ENCODE measurements at places on chromosomes 5 and 9.

DNA sequence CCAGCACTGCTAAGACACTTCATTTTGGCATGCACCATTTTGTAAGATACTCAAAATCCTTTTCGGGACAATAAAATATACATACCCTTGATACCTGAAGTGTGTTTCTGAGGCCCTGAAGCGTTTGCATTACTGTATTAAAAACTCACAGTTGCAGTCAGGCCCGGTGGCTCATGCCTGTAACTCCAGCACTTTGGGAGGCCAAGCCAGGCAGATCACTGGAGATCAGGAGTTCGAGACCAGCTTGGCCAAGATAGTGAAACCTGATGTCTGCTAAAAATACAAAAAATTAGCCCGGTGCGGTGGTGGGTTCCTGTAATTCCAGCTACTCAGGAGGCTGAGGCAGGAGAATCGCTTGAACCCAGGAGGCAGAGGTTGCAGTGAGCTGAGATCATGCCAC, 2.5 kb upstream of the EIF4EBP3 start:
- DNase-seq, result no peak

DNA sequence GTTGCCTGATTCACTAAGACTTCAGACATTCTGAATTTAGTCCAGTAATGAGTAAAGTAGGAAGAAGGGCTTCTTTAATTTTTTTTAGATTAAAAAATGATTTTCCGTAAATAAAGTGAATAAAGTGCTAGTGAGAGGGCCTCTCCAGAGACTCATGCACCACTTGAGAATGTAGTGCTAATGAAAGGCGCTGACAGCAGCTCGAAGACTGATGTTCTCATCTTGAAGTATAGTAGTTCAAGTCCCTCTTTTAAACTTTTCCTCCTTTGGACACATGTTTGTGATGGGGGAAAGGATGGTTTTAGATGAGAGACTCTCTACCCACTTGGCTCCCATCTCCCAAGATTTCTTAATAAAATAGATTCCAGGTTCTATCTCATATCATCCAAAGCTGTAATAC, 48.5 kb downstream of the G3BP1 start:
- no peak for DNase-seq

GRCh38 chr5:123105864-123106263, 16.8 kb downstream of the PRDM6 start:
- DNase-seq, result no peak

DNA sequence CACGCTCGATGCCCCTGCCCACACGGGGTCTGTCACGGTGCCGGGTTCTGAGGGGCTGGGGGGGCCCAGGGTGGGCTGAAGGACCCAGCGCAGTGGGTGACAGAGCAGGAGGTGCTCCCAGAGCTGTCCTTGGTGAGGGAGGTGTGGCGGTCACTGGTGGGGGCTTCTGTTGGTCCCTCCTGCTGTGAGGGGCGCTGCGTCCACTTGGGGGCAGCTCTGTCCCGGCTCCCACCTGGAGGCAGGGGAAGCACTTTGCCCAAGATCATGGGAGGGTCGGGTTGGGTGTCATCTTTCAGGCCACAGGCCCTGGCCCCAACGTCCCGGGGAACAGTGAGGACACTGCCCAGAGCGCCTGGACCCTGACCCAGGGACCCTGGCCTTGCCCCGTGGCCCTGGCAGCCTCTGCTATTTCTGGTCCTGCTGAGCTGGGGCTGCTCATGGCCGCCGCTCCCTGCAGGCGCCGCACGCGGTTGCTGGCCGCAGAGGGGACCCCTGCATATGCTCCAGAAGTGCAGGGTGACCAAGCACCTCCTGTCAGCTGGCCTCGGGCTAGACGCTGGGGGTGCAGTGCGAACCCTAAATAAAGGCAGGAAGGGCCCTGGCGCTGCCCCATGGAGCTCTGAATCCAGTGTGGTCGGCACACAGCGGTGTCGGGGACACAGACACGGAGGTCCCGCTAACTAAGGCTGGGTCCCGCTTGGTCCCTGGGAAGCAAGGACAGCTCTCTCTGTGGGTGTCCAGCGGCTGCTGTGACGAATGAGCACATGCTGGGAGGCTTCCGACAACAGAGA, 11.6 kb upstream of the RNU6ATAC start:
- DNase-seq, result no peak

DNA sequence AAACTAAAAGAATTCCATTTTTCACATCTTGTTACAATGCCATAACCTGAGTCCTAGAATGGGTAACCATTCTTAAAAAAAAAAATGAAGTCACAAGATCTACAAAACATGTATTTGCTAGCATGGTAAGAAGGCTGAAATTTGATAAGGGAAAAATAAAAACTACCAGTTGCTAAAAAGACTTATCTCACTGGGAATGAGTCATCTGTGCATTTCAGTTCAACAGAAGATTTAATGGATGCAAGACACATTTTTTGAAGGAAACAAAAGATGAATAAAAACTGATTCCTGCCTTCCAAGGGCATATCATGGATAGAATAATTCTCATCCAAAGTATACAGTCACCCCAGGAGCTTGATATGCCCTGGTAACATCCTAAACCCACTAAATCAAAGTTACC, 47.2 kb downstream of the SGTB start:
- no peak for DNase-seq

GRCh38 chr5:138640646-138641254, 65.5 kb upstream of the HSPA9 start:
- no peak for DNase-seq

- DNase-seq, result no peak
Observed at GRCh38 chr9:22954550-22954949, 507.9 kb downstream of the DMRTA1 start.

- DNase-seq, result no peak
Observed at GRCh38 chr5:56019306-56020272, 24.8 kb upstream of the IL6ST start.

DNA sequence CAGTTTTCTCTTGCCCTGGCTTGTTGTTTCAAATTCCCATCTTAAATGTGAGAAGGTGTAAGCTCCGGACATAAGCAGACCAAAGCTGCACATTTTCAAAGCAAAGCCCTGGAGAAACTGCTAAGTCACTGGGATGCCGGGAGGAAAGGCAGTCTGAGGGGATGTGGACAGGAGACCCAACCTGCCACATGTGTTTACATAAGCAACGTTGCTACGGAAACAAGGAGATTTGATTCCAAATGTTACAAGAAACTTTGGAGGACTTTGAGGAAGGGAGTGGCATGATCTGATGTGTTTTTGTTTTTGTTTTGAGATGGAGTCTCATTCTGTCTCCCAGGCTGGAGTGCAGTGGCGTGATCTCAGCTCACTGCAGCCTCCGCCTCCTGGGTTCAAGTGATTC, 25.7 kb upstream of the INSYN2B start:
- no peak for DNase-seq

DNA sequence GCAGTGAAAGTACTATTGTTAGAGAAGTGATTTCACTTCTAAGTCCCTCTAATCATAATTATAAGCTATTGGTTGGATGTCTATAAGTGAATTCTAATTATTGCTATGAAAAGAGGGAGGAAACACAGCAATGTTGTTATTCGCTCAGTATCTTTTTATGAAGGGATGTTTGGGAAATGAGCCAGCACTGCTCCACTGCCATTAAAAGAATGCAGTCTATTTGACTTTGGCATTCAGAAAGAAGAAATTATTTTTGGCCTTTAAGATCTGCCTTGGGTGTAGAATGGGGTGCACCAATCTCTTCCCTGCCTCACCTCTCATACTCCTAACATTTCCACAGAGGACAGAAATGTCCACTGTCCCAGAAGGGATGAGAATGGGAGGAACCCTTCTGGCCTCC, 332.0 kb downstream of the SPATA31D1 start:
- no peak for DNase-seq

GRCh38 chr9:86020731-86021130, 78.6 kb downstream of the GOLM1 start:
- no peak for DNase-seq

- DNase-seq, result no peak
Observed at GRCh38 chr5:139391570-139392323, 2.0 kb upstream of the MZB1 start.

DNA sequence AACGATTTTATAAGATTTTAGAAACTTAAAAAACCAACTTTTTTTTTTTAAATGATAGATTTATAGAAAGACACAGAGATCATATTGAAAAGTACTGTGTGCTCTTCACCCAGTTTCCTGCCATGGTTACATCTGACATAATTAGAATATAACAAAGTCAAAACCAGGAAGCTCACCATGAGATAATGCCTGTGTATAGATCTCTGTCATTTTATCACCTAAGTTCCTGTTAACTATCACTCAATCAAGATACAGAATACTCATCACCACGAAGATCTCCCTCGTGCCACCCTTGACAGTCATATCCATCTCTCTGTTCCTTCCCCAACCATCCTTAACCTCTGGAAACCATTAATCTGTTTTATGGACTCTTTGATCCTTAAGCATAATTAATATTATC, 39.1 kb downstream of the POC5 start:
- no peak for DNase-seq

- no peak for DNase-seq
Observed at GRCh38 chr5:119290607-119291006, 65.2 kb upstream of the TNFAIP8 start.

- DNase-seq, result no peak
Observed at GRCh38 chr5:16727755-16728325, 111.0 kb upstream of the RETREG1 start.

DNA sequence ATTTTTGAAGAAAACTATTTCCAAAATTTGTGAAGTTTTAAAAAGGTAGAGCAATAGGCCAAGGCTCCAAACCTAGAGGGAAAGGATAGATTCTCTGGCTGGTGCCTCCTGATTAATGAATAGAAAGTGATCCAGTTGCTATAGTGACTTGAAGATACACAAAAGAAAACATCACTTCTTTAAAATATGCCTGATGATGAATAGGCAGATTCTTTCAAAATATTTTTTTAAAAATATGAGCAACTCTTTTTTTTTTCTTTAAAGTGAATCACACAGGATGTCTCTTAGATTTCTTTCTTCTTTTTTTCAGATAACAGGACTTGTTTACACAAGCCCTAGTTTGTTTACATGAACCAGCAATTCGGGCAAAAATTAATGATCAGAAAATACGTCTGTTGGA, 124.4 kb downstream of the RFK start:
- DNase-seq, result no peak

GRCh38 chr5:159525117-159525516, 194.8 kb upstream of the IL12B start:
- DNase-seq, result no peak

DNA sequence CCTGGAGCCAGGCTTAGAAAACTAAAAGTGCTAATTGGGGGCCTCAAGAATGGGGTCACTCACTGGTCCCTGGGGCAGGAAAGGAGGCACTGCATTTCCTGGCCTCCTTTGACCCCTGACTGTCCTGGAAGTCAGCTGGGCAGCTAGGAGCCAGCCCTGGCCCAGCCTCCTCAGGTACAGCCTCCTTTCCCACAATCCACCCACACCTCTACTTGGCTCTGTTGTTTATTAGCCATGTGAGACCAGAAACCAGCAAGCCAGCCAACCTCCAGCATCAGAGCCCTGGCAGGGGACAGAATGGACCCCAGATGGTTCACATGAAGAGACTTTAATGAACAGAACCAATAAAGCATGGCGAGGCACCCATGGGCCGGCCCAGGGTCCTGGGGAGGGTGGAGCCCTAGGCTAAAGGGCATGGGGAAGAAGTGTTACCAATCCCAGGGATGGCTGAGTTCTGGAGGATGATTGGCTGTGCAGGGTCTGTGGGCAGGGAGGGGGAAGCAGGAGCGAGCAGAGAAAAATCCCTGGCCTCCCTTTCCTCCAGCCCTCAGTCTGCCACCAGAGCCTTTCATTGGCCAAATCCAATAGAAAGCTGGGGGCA, 55.3 kb upstream of the ANGPTL2 start:
- DNase-seq, result no peak

DNA sequence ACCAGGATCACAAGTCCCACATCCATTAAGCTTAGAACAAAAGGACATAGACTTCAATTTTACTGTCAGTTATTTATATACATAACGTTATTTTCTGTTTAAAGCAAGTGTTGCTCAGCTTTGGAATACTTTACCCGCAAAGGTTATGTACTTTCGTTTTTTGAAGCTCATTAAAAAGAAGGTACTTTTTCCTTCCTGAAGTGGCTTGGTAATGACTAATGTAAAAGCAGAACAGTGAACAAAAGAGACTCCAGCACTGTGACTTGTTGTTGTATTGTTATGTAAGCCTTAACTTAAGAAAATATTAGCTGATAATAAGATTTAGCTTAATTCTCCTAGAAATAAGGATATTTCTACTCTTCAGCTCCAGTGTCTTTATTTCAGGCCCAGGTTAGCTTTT, 97.3 kb upstream of the SLCO6A1 start:
- DNase-seq, result no peak

DNA sequence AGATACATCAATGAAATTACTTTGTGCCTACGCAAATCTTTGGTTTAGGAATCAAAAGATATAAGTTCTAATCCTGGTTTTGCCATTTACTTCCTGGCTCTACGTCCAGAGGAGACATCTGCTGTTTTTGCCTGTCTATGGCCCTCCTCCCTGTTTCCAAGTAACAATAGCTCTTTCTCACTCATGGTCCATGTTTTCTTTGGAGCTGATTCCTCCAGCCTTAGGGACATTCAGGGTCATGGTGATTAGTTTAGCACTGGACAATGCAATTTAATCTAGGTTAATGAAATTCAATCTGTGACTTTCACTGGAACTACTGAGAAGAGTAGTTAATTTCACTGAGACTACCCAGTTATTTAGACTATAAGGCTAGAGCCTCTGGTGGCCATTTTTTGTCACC, 170.6 kb downstream of the SEMA6A start:
- no peak for DNase-seq

DNA sequence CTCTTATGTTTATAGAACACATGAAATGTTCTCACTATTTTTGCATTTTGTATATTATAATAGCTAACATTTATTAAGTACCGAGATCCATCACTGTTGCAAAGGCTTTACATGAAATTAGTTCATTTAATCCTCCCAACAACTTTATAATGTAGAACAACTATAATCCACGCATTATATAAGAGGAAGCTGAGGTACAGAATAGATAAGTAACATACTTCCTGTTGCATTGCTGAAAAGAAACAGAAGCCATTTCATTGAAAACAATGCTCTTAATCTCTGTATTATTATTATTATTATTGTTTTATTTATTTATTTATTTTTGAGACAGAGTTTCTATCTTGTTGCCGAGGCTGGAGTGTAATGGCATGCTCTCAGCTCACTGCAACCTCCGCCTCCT, 7.9 kb upstream of the INSYN2B start:
- no peak for DNase-seq

- no peak for DNase-seq
Observed at GRCh38 chr5:1511651-1512540, 11.9 kb downstream of the LPCAT1 start.

DNA sequence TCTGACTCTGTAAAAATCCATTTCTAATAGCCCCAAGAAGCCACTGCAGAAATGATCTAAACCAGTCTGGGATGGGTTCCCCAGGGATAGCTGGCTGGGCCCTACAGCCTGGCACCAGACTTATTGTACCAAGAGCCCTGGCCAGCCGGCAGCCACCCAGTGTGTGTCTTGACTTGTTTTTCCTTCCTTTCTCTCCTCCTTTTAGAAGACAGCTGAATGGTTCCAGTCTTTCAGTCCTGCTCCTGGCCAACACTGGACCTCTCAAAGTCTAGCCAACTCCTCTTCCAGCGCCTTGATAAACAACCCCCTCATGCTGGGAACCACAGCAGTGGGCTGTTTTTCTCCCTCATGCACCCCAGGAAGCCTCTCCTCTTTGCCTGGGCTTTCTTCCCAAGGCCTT, 34.1 kb downstream of the ATOX1 start:
- DNase-seq, result no peak

GRCh38 chr5:103234239-103234975, 24.2 kb upstream of the MACIR start:
- DNase-seq, result no peak

- no peak for DNase-seq
Observed at GRCh38 chr5:159768243-159768642, 148.0 kb upstream of the ADRA1B start.

GRCh38 chr9:2634153-2634552, 12.6 kb downstream of the VLDLR start:
- no peak for DNase-seq

Measured in NCI-H2107 (cell line).